ENCODE measurements at places on chromosomes 16 and 17.

DNA sequence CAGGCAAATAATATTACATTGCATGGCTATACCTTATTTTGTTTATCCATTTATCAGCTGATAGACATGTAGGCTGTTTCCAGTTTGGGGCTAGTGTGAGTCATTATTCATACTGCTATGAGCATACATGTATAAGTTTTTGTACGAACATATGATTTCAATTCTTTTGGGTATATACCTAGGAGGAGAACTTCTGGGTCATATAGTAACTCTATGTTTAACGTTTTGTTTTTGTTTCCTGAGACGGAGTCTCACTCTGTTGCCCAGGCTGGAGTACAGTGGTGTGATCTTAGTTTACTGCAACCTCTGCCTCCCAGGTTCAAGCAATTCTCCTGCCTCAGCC, 2.4 kb upstream of the ITGAL start:
- DNase-seq: no peak

DNA sequence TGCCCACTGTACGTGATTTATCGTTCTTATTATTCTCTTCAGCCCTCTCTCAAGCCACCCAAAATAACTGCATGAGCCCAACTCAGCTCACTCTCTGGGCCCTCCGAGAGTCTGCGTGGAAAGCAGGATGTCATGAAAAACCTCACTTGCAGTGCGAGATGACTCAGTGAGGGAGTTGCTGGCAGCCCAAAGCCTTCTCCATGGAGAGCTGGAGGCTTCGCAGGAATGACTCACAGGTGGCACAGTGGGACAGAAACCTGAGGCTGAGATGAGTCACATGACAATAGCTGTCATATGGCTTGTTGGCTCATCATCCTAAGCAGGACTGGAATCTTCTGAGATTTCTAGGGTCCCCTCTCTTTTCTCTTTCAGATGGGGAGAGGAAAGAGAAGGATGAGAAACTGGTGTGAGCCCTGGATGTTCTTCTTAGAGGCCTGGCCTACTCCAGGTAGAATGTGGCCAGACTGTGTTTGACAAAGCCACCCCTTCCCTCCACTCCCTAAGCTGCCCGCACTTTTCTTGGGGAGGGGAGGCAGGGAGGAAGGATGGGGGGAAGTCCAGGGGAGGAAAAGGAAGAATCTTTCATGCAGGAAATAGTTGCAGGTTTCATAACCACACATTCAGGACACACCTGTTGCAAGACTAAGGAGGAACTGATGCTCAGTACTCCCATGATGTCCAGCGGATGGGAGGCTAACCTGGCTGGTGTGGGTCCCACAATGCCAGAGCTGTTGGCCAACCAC, 160.6 kb upstream of the RPL38 start:
- peak; percentile 86 for DNase-seq

- no peak for DNase-seq
These were observed 29.6 kb downstream of the OGFOD1 start for GRCh38 chr16:56480776-56481467.

- DNase-seq: no peak
These were observed 11.1 kb downstream of the CNGB1 start for GRCh38 chr16:57959804-57960203.

DNA sequence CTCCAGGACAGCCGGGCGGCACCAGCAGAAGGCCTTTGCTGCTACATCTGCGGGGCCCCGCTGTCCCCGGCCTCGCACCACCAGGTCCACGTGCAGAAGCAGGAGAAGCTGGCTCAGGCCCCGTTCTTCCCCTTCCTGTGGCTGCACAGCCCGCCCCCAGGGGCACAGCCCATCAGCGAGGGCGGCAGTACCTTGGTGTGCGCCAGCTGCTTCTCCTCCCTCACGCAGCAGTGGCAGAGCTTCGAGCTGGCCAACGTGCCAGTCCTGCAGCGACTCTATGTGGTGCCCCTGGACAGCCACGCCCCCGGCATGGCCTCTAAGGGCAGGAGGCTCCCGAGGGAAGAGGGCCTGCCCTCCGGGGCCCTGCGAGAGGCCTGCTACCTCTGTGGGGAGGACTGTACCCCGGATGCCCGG, 58.3 kb upstream of the CIBAR2 start:
- no peak for DNase-seq

GRCh38 chr17:82752371-82753200, 721 bp downstream of the TBCD start:
- DNase-seq: peak; percentile 32

DNA sequence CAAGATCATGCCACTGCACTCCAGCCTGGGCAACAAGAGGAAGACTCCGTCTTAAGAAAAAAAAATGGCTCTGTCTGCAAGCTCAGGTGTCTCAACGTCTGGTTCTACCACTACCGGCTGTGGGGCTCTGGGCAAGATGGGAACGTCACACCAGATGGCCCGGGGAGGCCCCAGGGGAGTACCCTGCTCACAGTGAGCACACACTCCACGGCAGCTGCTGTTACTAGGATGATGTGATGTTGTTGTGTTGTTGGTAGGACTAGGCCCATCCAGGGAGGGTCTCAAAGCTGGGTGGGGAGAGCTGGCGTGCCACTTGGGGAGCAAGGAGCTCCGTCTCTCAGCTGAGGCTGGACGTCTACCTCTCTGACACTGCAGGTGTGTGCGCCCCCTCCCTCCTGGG, 9.4 kb upstream of the NPTX1 start:
- no peak for DNase-seq

DNA sequence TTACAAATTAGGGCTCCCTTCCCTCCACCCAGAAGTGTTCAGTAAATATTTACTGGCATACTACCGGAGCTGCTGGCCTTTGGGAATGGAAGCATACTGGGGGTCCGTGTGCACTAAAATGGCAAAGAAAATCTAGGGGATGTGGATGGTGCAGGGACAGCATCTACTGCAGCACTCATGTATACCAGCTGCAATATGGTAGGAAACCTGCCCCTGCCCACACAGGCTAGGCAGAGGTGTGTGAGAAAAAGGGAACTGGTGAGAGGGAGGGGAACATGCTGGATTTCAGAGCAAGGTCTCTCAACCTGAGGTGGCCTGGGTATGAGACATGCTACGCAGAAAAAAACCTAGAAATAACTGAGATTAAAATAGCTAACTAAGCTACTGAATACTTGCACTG, 145.4 kb downstream of the CDH13 start:
- DNase-seq: no peak

GRCh38 chr17:5022171-5022711, 13.0 kb downstream of the SLC52A1 start:
- DNase-seq: no peak

DNA sequence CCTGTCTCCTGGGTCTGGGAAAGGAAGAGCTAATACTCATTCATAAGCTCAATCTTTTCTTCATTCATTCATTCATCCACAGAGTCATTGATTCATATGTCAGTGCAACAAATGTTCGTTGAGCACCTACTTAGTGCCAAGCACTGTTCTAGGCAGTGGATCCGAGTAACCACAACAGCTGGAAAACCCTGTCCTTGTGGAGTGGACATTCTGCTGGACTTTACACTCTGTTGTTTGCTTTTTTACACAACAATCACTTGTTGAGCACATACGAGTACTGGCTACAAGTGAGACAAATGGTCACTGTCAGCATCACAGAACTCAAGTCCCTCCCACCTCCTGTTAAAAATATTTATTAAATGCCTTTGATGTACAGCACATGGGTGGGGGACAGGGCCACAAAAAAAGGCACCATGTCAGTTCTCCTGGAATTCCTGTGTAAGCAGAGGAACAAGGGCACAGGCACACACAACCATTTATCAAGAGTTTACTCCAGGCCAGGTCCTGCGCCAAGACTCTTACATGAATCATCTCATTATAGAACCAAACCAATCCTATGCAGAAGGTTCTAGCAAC, 46.9 kb downstream of the TEKT5 start:
- DNase-seq: no peak

DNA sequence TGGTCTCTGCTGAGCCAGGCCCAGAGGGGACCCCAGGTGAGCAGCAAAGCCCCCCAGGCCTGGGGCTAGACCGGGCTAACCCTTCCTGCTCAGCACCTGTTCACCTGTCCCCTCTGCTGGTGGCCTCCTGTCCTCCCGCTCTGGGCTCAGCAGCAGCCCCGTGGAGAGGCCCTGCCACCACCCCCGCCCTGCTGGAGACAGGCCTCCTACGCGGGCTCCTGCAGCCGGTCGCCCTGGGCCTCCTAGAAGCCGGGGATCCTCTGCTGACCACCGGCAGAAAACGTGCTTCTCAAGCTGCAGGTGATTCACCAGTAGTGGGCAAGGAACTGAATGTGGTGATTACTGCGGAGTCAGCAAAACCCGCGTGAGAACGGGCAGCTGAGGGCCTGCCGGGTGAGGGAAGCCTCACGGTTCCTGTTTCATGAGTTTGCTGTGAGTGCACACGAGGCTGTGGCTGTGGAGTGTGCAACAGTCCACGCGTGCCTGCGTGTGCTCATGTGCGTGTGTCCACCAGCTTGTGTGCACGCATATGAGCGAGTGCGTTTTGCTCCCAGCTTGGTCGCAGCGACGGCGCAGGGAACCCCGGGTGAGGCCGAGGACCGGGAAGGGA, 792 bp downstream of the SECTM1 start:
- peak; percentile 45 for DNase-seq

DNA sequence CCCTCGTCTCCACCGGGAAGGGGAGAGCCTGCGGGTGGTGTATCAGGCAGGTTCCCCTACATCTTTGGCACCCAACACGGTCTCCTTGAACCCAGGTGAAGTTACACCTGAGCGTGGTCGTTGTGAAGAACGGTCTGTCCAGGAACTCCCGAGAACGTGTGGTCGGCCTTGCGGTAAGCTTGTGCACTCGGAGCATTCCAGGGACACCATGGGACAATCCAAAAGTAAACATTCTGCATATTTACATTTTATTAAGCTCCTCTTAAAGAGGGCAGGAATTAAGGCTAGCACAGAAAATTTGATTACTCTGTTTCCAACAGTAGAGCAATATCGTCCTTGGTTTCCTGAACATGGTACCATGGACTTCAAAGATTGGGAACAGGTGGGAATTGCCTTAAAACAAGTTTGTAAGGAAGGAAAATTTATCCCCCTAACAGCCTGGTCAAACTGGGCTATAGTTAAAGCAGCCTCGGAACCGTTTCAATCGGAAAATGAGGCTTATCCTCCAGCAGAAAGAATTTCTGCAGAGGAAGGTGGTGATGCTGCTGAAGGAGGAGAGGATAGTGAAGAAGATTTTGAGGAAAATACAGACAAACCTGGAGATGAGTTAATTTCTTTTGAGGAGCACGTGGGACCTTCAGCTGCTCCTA, 18.2 kb downstream of the ALOX15B start:
- no peak for DNase-seq

- DNase-seq: no peak
These were observed 10.9 kb downstream of the RAB40C start for GRCh38 chr16:600781-601180.

- DNase-seq: no peak
These were observed 166.7 kb downstream of the PRKCA start for GRCh38 chr17:66469088-66469442.

GRCh38 chr17:30380643-30381339, 2.1 kb downstream of the CPD start:
- DNase-seq: no peak

DNA sequence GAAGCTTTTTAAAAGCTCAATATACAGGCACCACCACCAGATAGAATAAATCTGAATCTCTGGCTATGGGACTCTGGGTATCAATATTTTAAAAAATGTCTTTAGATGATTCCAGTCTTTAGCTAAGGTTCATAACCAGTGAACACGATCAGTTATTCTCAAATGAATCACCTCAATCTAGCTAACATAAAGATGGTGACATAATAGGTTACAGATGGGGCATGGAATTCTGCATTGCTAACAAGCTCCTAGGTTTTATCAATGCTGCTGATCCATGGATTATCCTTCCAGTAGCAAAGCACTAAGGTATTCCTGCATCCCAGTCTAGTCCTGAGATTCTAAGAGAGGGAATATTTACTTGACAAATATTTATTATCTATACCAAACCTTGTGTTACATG, 415.5 kb upstream of the CDH11 start:
- DNase-seq: no peak

GRCh38 chr16:57624806-57625500, 3.5 kb upstream of the ADGRG1 start:
- DNase-seq: no peak

Measured in astrocyte of the spinal cord (primary cell).